ENCODE measurements at places on chromosomes 7 and 10. TPM values are rescaled to one million over a fixed set of nuclear protein-coding genes. Genes with fewer than 3 reads are reported as not detected.

HYAL4 gene
- not detected for total RNA-seq

- H3K27me3 ChIP-seq, result no peaks in the 10 kb centered on the region
- H3K27ac ChIP-seq, result no peak overlapping the region
- no peaks in the 10 kb centered on the region for H3K4me1 ChIP-seq
- DNase-seq, result no peak
- no peaks in the 10 kb centered on the region for H3K36me3 ChIP-seq
Measured at GRCh38 chr7:137423321-137423720, 79.8 kb upstream of the PTN start.

- DNase-seq, result no peak
- H3K27me3 ChIP-seq, result no peaks in the 10 kb centered on the region
- peaks cover 4% of the 10 kb centered on the region for H3K36me3 ChIP-seq
- H3K4me3 ChIP-seq, result no peak overlapping the region
- no peak overlapping the region for H3K27ac ChIP-seq
- peaks cover 3% of the 10 kb centered on the region for H3K4me1 ChIP-seq
Measured at GRCh38 chr7:107693396-107693795, 32.8 kb downstream of the SLC26A4 start.

GRCh38 chr10:69360485-69361302 is 56.0 kb downstream of the TACR2 start:
- no peak for DNase-seq
- no peak overlapping the region for H3K4me3 ChIP-seq
- peaks cover 42% of the 10 kb centered on the region for H3K4me1 ChIP-seq
- H3K36me3 ChIP-seq, result peaks cover 51% of the 10 kb centered on the region

DNA sequence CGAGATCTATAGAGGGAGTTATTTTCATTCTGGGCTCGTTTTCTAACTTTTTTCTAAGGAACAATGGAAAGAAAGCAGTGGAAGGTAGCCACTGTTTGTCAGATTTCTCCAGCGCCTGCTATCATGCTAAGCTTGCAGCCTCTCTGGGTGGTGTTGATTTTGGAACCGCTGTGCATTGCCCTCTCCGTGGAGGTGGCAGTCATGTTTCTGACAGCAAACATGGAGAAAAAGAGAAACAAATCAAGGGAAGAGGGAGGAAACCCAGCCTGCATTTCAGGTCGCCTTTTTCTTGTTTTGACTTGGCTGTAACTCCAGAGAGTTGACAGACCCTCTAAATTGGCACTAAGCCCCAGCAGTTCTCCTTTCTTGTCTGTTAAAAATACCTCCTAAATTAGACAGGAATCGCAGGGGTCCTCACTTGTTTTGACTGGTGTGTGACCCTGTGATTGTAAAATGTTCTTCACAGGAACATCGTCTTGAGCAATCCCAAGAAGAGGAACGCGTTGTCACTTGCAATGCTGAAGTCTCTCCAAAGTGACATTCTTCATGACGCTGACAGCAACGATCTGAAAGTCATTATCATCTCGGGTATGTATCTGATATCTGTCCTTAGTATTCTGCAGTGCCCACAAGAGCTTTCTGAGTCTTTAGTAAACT is 4.8 kb downstream of the ECHDC3 start:
- H3K4me3 ChIP-seq, result no peak overlapping the region
- no peak for DNase-seq
- H3K4me1 ChIP-seq, result no peaks in the 10 kb centered on the region
- H3K27me3 ChIP-seq, result peaks cover 31% of the 10 kb centered on the region
- H3K27ac ChIP-seq, result no peak overlapping the region
- H3K36me3 ChIP-seq, result no peaks in the 10 kb centered on the region

DNA sequence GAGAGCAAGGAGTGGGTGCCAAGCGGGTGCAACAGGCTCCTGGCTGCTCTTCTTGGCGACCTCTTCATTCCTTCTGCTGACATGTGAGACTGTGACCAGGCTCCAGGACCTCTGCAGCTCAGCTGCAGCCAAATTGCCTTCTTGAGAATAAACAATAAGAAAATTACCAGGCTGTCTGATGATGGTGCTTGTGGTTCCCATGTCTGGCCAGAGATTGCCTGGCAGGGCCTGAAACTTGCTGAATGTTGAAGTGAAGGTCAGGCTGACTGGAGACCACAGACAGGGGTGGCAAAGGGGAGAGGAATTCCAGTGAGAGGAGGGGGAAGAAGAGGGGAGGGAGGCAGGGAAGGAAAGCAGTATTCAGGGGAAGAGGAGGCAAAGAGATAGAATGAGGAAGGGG is 497.4 kb upstream of the PODXL start:
- no peak overlapping the region for H3K27ac ChIP-seq
- no peaks in the 10 kb centered on the region for H3K27me3 ChIP-seq
- DNase-seq, result no peak
- H3K4me1 ChIP-seq, result no peaks in the 10 kb centered on the region
- no peaks in the 10 kb centered on the region for H3K36me3 ChIP-seq
